Activated T-cell treated with anti-CD3 and anti-CD28 coated beads, Interleukin-2, amount 50 U/mL, for 72 hours (primary cell): ENCODE measurements at places on chromosomes 4 and X. TPM values are rescaled to one million over a fixed set of nuclear protein-coding genes. Genes with fewer than 3 reads are reported as not detected.

Gene SLC6A8
- 1.8 TPM for total RNA-seq

Gene CSAG1
- not detected for total RNA-seq

Gene CT45A10
- not detected for total RNA-seq

Gene NWD2
- not detected for total RNA-seq

Gene CYLC1
- total RNA-seq: not detected

Gene EPGN
- total RNA-seq: 0.43 TPM

Gene IL2
- 19.1 TPM for total RNA-seq

Gene MGAT4D
- total RNA-seq: not detected

Gene TMEM33
- total RNA-seq: 45.5 TPM

Gene NRK
- total RNA-seq: not detected
